Stimulated activated CD4-positive, alpha-beta T cell treated with anti-CD3 and anti-CD28 coated beads, Interleukin-1b, Interleukin-23, amount 100 ng/mL, for 24 hours (primary cell): ENCODE measurements at places on chromosomes 12 and 14.

DNA sequence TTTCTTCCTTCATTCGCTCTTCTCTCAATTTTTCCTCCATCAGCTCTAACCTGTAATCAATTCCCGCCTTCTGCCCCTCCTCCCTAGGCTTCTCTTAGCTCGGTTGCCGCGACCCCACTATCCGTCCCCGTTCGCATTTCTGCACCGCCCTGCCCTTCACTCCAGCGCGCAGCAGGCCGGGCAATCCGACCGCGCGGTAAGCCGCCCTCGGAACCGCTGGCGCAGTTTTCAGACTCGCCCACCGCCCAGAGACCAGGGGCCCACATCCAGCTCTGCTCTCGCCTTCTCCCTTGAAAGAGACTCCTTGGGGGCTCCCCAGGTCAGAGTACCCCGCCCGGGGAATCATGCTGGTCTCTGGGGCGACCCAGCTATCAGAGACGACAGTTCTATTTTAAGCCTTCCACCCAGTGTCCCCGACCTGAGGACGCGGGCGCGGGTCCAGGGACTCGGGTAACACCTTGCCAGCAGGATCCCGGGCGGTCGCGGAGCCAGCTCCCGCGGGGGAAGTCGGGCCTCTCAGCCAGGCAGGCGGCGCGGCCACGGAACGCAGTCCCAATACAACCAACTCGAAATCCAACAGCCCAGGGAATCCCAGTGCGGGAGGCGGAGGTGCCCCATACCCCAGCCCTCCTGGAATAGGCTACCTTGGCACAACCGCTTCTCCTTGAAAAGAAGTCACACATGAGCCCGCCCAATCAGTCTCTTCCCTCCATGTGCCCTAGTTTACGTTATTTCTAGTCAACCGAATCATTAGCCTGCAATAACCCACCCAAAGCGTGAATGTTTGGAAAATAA is 5.7 kb upstream of the SLC38A4 start:
- DNase-seq: no peak

- DNase-seq: no peak
These were observed 10.1 kb downstream of the KRT80 start for GRCh38 chr12:52181746-52182145.

GRCh38 chr12:120064054-120064940 is 52.3 kb downstream of the RAB35 start:
- no peak for DNase-seq

DNA sequence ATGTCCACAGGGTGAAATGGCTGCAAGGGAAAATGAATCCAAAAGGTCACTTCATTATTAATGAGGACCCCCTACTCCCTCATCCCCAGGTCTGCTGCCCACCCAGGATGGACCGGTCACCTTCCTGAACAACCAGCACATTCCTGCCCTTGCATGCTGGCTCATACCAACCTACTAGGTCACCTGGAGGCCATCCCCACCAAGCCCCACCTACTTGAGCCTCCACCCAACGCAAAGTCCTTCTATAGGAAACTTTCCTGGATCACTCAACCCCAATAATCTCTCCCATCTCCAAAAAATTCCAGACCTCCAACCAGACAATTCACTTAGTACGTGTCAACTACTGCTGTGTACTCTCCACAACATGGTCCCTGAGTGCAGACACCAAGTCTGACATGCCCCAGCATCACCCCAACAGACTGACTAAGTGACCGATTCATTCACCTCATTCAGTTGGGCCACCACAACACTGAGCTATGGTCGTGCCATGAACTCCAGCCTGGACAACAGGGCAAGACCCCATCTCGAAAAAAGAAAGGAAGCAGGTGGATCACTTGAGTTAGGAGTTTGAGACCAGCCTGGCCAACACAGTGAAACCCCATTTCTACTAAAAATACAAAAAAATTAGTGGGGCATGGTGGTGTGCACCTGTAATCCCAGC is 18.1 kb downstream of the CLMN start:
- DNase-seq: no peak

DNA sequence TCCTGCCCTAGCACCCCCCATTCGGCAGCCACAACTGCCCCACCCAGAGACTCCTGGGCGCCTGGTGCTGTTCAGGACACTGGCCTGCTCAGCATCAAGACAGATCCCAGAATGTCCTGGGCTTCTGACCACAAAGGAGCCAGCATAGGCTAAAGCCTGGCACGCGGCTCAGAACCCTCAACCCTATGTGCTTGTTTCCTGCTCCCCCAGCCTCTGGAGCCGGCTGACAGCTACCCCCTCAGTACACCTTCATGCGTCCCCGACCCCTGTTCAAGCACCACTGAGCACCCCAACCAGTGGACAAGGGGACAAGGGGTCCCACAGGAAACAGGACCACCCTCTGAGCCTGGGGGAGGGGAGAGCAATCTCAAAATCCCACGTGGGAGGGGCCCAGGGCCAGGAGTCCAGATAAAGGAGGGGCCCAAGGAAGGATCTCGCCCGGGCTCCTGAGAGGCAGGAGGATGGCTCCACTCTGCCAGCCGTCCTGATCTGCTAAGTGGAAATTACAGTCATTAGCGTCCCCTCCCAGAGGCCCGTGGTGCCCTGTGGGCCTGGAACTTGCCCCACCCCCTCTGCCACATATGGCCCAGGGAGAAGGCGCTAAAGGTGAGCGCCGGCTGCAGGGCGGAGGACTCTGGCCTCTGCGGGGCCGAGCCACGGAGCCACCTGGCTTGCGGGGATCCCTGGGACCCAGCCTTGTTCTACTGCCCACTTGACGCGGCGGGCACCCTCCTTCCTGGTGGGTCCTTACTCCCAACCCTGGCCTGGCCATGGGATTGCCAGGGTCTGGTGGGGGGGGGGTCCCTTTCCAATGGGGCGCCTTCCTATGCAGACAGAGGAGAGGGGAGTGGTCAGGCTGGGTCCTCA is 27.2 kb upstream of the GPR132 start:
- DNase-seq: no peak

DNA sequence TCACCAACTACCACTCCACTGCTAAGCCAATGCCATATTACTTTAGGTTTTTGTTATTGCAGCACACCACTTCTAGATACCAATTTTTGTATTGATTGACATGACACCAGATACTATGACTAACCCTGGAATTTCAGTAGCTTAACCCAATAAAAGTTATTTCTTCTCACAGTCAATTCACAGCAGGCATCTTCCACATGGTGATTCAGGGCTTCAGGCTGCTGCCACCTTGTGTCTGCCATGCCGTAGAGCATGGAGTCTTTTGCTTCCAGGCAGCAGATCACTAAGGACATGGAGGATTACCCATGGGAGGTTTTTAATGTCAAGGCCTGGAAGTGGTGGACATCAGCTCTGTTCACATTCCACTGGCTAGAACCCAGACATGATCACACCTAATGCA is 56.4 kb upstream of the LTA4H start:
- DNase-seq: no peak

- DNase-seq: no peak
These were observed 30.6 kb upstream of the TRHDE start for GRCh38 chr12:72241552-72241951.

DNA sequence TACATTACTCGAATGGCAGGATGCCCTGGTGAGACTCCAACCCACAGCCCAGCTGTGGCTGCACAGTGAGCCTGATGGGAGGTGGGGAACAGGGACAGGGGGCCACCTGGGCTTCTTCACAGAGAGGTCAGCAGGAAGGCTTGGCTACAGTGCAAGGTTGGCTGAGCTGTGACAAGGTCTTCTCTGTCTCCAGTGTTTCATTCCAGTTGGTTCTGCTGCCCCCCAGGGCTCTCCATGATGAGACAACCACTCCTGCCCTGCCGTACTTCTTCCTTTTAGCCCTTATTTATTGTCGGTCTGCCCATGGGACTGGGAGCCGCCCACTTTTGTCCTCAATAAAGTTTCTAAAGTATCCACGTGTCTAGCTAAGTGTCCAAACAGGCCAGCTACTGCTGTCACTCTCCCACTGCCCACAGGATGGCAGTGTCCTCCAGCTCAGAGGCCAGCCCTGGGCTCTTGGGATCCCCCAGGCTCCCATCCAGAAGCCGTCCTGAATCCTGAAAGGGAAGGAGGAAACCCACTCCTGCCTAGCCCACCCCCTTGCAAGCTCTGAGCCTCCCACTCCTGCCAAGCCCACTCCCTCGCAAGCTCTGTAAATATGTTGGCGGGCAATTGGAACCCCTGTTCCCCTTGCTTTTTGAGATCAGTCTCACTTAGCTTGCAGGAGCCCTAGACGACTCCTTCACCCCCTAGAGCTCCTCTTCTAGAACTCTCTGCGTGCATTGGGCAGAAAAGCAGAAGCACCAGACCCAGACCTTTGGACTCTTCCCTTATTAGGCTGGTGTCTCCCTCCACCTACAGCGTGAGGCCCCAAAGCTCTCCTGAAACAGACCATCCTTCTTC is 5.4 kb downstream of the C1QL4 start:
- no peak for DNase-seq

DNA sequence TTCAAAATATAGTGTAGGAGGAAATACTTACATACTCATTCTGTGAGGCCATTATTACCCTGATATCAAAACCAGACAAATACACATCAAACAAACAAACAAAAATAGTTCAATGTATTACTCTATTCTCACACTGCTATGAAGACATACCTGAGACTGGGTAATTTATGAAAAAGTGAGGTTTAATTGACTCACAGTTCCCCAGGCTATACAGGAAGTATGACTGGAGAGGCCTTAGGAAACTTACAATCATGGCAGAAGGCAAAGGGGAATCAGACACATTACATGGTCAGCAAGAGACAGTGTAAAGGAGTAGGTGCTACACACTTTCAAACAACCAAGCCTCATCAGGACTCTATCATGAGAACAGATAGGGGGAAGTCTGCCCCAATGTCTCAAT is 1023.2 kb downstream of the TMTC2 start:
- DNase-seq: no peak

- no peak for DNase-seq
These were observed 23.9 kb downstream of the LRRK2 start for GRCh38 chr12:40248585-40249297.

GRCh38 chr12:22687361-22688076 is 62.5 kb downstream of the ETNK1 start:
- no peak for DNase-seq

DNA sequence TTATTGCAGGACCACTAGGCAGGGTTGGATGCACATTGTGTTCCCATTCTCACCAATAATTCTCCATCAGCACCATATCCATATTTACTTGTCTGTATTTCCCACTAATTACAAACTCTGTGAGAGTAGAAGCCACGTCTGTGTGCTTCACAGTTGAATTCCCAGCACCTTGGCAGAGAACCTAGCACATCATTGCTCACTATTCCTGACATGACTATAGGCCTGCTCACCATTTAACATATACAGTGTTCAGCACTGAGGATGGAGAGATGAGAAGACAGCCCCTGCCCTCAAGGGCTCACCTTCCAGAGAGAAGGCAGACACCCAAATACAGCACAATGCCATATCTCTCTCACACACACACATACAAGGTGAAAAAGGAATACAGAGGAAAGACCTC is 5.0 kb downstream of the DAD1 start:
- no peak for DNase-seq
